ENCODE measurements at places on chromosomes 1 and 21.

GRCh38 chr1:226679853-226680516, 59.1 kb downstream of the ITPKB start:
- DNase-seq = no peak

DNA sequence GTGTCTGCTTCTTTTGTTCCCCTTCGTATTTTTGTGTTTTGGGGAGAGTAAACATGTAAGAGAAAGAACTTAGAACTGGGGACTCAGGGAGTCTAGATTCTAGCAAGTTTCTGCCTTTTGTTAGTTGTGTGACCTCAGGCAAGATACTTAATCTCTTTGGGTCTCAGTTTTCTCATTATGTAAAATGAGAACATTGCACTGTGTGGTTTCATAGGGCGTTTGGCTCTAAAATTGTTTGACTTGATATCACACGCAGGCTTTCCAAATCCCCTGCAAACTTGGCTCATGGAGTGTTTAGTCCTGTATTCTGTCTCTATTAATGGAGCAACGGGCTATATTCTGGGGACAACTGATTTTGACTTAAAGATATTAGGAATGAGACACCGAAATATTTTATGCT, 57.7 kb downstream of the NTNG1 start:
- no peak for DNase-seq

- DNase-seq = no peak
Measured at GRCh38 chr1:2303016-2303775, 75.1 kb downstream of the SKI start.

- DNase-seq = no peak
Measured at GRCh38 chr1:180632326-180633056, 669 bp downstream of the XPR1 start.

GRCh38 chr1:10698726-10699469, 97.5 kb downstream of the CASZ1 start:
- no peak for DNase-seq

DNA sequence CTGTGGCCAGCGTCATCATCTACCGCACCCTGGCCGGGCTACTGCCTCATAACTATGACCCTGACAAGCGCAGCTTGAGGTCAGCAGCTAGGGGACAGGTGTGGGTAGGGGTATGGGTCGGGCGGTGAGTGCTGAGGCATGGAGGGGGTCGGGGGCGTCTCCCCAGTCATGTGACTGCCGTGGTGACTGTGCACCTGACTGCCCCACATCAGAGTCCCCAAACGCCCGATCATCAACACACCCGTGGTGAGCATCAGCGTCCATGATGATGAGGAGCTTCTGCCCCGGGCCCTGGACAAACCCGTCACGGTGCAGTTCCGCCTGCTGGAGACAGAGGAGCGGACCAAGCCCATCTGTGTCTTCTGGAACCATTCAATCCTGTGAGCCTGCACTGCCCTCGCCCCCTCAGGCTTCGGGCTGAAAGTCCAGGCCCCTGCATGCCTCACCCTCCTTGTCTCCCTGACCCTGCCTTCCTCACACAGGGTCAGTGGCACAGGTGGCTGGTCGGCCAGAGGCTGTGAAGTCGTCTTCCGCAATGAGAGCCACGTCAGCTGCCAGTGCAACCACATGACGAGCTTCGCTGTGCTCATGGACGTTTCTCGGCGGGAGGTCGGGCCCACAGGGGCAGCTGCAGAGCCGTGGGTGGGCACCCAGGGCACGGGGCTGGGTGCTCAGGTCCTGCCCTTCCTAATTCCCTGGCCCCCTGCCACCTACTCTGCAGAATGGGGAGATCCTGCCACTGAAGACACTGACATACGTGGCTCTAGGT, 13.5 kb downstream of the PSRC1 start:
- no peak for DNase-seq

DNA sequence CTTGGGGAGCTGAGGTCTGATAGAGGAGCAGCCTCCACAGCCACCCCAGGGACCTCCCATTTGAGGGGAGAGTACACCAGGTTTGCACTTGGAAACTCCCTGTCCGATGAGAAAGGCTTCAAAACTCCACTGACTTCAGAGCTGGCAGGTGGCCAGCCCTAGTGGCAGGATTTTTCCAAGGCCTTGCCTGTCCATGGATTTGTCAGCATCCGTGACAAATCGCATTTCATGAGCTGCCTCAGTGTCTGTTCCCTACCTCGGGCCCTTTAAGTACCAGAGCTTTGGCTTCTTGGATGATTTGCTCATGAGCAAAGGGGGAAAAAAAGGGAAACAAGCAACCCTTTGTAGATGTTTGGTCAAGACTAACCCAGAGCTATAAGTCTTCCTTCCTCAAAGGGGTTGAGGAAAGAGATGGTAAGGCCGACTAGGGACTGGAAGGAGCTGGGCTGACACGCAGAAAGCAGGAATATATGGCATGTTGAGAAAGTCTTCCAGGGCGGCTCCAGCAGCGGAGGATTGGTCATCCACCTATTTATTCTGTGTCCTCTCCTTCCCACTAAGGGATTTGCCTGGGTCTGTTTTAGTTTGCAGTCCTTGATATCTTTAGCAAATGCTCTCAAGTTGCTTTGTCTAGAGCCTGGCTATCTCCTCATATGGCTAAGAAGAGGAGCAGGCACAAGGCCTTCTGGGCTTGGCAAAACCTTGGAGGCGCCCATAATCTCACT, 2.7 kb upstream of the HSPG2 start:
- no peak for DNase-seq

- no peak for DNase-seq
Measured at GRCh38 chr1:50697440-50698421, 262.3 kb downstream of the FAF1 start.

GRCh38 chr1:165492845-165493373, 48.0 kb upstream of the RXRG start:
- no peak for DNase-seq

- DNase-seq = no peak
Measured at GRCh38 chr1:109627692-109628399, 8.2 kb downstream of the AMPD2 start.

GRCh38 chr1:215475796-215476481, 91.2 kb upstream of the KCTD3 start:
- no peak for DNase-seq

Data from NCI-H187 treated with DMSO at 0.1 percent for 48 hours (cell line).